Stimulated activated CD4-positive, alpha-beta T cell treated with anti-CD3 and anti-CD28 coated beads, Interleukin-4, amount 100 ng/mL, for 4 hours (primary cell): ENCODE measurements at places on chromosomes 1 and 21.

GRCh38 chr1:165533254-165533653 is 10.5 kb upstream of the LRRC52 start:
- DNase-seq: no peak

DNA sequence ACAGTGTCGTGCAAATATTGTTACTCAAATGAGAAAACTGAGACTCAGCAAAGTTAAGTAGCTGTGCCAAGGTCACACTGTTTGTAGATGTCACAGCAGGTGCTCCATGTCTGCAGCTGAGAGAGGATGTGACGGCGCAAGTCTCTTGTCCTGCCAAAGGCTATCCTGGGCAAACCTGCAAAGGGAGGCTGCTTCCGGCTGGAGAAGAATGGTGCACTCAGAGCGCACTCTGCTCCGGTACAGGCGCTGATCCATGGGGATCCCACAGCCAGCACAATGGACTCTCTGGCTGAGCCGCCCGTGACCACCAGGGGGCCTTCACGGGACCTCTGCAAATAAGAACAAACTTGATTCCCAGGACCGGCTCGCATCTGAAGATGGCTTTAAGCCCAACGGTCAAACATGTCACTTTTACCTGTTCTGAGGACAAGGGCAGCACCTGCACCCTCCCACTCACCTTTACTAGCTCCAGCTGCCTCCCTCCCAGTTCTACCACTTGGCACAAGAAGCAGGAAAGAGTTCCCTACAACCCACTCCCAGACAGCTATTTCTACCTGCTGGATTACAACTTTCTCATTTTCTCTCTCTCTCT is 21.9 kb downstream of the RD3 start:
- DNase-seq: peak; percentile 30

DNA sequence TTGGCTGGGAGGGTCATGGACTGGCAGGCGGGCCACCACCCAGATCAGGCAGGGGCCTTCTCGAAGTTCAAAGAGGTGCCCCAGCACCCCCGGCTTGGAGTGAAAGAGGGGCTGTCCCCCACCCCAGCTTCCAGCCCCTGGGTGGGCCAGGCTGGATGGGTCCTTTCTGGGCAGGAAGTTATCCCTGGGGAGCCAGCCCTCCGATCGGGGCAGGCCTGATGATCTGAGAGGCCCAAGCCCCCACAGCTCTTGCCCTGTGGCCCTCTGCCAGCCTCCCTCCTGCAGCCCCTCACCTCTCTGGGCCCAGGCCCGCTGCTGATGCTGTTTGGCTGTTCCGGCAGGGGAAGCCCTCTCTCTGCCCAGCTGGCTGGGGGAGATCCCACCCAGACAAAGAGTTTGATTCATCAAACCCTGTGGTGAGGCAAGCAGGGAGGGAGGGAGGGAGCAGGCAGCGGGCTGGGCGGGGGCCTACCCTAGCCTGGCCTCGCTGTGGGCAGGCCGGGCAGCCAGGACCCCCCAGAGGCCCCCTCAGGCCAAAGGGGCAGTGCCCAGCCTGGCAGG is 2.5 kb downstream of the ARHGEF19 start:
- no peak for DNase-seq

DNA sequence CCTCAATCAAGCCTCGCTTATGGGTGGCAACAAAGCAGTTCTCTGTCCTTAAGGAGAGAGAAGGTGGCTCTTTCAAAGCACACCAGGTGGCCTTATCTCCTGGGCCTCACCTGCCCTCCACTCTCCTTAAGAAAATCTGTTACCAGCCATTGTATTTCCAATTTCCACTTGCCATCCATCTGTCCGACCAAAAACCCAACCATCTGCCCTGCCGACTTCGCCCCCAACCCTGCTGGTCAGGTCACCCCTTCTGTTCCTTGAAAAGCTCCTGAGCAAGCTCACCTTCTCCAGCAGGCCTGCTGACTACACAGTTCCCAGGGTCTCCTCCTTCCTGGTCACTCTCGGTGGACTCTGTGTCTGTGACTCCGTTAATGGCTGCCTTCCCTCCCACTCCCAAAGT is 619 bp upstream of the IGFN1 start:
- no peak for DNase-seq

GRCh38 chr1:160522622-160523345 is at the start of gene SLAMF6:
Gene SLAMF6 (minus strand): TSS chr1:160523255. CDS start chr1:160523192, 63 bp downstream.
- peak; percentile 26 for DNase-seq

GRCh38 chr1:224182057-224182865 is 779 bp upstream of the DEGS1 start:
- peak; percentile 41 for DNase-seq

DNA sequence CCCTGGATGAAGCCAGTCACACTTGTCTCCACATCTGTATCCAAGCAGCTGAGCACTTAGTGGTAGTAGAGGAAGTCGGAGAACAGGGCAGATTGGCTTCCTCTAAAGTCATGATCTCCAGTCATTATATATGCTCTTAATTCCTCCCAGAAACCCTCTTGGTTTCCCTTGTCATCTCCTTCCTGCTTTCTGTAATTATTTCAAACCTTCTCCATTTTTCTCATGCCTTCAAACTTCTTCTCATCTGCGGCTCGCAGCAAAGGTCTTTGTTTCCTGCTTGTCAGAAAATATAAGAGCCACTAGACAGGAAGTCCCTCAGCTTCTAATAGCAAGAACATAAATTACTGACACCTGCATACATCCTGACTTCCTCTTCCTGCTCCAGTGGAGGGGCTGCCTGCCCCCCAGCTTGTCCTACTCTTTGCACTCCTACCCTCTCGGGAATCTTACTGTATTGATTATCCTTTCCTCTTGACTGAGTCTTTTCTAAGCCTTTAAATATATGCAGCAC is 124.6 kb upstream of the NGF start:
- no peak for DNase-seq

GRCh38 chr1:9101510-9102146 is 27.3 kb downstream of the GPR157 start:
- DNase-seq: no peak

DNA sequence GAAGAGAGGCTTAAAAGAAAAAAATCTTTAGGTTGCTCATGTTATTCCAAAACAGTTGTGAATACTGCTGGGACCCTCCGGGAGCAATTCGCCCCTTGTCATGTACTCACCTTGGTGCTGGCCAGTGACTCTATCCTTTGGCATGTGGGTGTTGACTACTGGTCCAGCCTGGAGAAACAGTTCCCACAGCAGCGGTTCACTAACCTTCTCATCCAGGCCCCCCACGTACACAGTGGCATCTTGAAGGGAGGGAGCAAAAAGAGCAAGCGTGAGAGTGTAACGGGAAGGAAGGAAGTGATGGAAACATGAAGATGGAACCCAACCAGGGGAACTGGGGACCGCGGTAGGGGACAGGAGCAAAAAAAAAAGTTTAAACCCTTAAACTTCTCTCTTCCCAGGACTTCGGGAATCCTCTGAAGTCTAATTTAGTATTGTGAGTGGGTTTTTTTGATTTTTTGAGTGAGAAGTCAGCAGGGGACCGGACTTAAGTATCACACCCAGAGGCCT is 494 bp downstream of the SF3B4 start:
- no peak for DNase-seq

DNA sequence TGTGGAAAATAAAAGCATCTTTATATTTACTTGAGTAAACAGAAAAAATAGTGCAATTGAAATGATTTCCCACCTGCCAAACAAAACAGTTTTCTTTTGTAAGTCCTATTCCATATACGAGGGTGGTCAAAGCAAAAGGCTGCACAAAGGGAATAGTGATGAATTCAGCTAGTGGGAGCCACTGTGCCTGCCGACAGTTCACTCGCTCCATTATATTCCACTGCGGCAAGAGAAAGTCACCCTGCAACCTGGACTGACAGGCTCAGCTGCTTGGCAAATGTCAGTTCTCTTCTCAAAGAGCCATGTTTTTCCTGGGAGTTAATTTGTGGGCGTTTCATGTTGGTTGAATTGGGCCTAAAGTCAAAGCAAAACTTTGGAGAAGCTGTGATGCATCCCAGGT is 145.4 kb downstream of the LMO4 start:
- no peak for DNase-seq

DNA sequence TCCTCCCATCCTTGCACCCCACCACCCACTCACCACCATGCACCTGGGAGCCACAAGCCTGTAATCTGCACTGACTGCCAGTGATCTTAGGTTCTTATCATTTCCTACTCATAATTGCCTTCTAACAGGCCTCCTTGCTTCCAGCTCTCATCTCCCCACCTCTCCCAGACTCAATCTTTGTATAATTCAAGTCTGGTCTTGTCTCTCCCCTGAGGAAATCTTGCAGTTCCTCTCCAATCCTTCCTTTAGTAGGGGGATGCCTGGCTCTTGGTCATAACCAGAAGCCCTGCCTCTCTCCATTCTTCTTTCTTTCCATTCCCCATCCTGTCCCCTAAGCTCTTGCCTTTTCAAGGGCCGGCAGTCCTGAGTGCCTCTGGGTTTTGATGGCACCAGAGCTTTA is 27.8 kb downstream of the PIGM start:
- no peak for DNase-seq

GRCh38 chr1:228512781-228513198 is 25.6 kb downstream of the RNF187 start:
- DNase-seq: no peak

DNA sequence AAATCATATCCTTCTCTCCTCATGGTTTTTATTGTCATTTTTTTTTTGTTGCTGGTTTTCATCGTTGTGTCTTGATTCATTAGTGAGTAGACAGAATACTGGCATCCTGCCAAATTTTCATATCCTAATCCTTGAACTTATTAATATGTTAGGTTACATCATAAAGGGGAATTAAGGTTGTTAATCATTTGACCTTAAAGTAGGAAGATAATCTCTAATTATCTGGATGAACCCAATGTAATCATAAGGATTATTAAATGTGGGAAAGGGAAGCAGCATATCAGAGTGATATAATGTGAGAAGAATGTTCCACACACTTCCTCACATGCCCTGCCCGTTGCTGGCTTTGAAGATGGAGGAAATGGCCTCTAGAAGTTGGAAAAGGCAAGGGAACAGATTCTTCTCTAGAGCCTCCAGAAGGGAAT is 299.7 kb downstream of the HMCN1 start:
- no peak for DNase-seq

DNA sequence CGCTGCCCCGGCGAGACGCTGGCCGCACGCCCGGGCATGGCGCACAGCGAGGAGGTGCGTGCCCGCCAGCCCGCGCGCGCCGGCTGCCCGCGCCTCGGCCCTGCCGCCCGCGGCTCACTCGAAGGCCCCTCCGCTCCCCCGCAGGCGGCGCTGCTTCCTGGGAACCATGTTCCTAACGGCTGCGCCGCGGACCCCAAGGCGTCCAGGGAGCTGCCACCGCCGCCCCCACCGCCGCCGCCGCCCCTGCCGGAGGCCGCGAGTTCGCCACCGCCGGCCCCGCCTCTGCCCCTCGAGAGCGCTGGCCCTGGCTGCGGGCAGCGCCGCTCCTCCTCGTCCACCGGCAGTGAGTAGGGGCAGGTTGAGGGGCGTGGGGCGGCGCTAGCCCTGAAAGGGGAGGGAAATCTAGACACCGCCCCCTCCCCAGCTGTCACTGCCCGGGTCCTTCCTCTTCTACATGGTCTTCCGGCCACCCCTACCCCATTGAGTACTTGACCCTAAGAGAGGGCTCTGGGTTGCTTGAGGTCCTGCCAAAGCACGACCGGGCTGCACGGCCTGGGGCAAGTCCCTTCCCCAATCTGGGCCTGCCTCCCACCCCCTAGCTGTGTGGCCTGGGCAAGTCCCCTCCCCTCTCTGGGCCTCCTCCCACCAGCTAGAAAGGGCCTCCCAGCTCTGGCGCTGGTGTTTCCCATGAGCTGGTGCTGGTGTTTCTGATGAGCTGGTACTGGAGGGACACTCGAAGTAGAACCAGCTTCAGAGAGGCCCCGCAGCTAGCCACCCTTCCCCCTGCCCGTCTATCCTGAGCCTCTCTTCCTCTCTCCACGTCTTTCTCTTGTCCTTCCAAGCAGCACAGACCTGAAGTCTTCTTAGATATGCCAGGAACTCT is 17.0 kb downstream of the TNFRSF25 start:
- no peak for DNase-seq

- no peak for DNase-seq
These were observed 31.0 kb upstream of the SOX13 start for GRCh38 chr1:204041803-204042505.
